WERI-Rb-1 (cell line): ENCODE measurements at places on chromosomes 6 and 20.

GRCh38 chr6:44734886-44735629 lies 347.6 kb downstream of the CDC5L start:
- no peak for DNase-seq

GRCh38 chr6:150145427-150145826 lies 2.6 kb downstream of the PPP1R14C start:
- DNase-seq, result no peak

DNA sequence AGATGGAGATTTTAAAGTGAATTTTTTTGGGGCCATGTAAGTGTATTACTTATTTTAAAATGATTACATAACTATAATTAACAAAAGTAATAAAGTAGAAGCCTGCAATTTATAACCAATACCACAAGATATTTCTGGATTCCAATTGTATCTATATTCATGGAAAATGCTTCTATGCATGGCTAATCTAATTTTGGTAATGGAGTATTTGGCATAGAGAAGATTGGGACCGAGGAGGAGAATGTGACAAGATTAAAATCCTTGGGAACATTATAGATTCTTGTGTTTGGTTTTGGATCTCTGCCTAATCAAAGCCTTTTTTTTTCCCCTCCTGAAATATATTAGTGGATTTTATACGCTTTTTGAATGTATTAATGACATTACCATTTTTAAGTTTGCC lies 12.9 kb upstream of the TMX4 start:
- DNase-seq, result no peak

GRCh38 chr6:119002069-119002468 lies 67.1 kb upstream of the MCM9 start:
- no peak for DNase-seq

- no peak for DNase-seq
Measured at GRCh38 chr6:157538168-157538567, 157.2 kb downstream of the ZDHHC14 start.

- no peak for DNase-seq
Measured at GRCh38 chr20:40305303-40305702, 383.7 kb downstream of the MAFB start.

- no peak for DNase-seq
Measured at GRCh38 chr6:105994118-105994590, 92.0 kb upstream of the PRDM1 start.

- DNase-seq, result peak; percentile 54
Measured at GRCh38 chr6:39389484-39389767, 66.9 kb upstream of the KCNK16 start.

GRCh38 chr6:55713436-55713835 lies 134.4 kb upstream of the HMGCLL1 start:
- no peak for DNase-seq

DNA sequence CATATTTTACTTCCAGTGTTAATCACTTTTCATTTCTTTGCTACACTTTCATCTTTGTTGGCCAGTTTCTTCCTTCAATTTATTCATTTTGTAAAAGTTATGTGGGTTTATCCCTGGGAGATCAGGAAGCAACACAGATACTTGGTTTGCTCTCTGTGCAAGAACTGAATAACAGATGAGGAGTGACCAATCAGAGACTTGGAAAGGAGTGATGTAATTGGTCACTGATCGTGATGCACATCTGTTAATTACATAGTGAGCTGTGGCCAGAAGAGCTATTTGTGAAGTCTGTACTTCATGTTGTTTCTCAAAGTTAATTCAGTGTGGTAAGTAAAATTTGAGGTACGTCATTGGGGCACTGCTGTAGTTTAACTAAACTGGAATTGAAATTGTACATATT lies 21.3 kb downstream of the ANKRD6 start:
- DNase-seq, result no peak

- DNase-seq, result no peak
Measured at GRCh38 chr6:85923013-85923430, 280.3 kb upstream of the SYNCRIP start.

- no peak for DNase-seq
Measured at GRCh38 chr20:56222201-56222600, 26.3 kb upstream of the MC3R start.

DNA sequence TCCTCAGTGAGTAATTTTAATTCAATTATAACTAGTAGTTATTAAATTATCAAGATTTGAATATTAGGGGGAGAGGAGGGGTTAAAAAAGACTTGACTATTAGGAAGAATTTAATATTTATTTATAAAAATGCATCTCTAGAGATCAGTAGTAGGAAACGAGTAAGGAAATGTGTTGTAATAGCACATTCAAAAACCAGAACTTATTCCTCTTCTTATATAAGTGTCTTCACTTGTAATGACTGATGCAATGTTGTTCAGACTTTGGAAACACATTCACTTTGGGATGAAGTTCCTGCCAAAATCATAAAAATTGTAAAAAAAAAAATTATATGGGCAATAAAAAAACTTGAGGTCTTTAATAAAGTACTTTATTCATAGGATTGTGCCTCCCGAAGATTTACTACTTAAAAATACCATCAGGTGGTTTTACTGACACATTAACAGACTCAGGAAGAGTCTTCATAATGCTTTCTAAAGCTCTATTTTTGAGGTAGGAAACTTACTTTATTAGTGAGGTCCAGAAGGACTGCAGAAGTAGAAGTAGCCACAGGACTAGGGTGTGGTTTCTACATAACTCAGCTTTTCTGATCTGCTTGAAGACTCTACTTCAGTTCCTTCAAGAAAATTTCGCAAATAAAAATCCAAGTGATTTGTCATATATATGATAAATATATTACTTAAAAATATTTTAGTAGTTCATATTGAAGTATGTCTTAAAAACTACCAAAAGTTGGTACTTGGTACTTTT lies 59.8 kb downstream of the CCDC170 start:
- DNase-seq, result no peak

- no peak for DNase-seq
Measured at GRCh38 chr20:50886184-50886790, 45.0 kb downstream of the ADNP start.

GRCh38 chr6:95866732-95867131 lies 149.0 kb upstream of the FUT9 start:
- DNase-seq, result peak; percentile 30

- no peak for DNase-seq
Measured at GRCh38 chr6:132235596-132236280, 165.5 kb downstream of the MOXD1 start.

- peak; percentile 63 for DNase-seq
Measured at GRCh38 chr6:16322666-16323312, 84.4 kb downstream of the GMPR start.

GRCh38 chr6:25130518-25130917 lies 148.7 kb upstream of the CARMIL1 start:
- no peak for DNase-seq

GRCh38 chr6:100479179-100480035 lies 14.7 kb upstream of the SIM1 start:
- no peak for DNase-seq

GRCh38 chr6:158769771-158770432 lies 49.3 kb downstream of the EZR start:
- DNase-seq, result no peak

- no peak for DNase-seq
Measured at GRCh38 chr20:11847827-11848226, 69.9 kb upstream of the BTBD3 start.

- no peak for DNase-seq
Measured at GRCh38 chr6:80234401-80234800, 127.9 kb downstream of the BCKDHB start.

- no peak for DNase-seq
Measured at GRCh38 chr20:432208-432607, 24.1 kb downstream of the RBCK1 start.

DNA sequence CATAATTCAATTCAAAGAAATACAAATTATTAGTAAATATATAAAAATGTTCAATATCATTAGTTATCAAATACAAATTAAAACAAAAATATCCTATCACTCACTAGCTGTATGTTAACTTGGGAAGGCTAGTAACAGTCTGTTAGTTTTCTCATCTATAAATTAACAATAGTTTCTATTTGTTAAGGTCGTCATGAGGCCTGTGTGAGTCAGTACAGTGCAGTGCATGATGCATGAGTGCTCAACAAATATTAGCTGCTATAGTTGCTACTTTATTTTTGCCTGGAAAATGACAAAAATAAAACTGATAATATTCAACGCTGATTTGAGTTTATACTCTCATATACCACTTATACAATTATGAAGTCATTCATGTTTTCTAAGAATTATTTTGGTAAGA lies 401.6 kb upstream of the RUNX2 start:
- DNase-seq, result no peak

DNA sequence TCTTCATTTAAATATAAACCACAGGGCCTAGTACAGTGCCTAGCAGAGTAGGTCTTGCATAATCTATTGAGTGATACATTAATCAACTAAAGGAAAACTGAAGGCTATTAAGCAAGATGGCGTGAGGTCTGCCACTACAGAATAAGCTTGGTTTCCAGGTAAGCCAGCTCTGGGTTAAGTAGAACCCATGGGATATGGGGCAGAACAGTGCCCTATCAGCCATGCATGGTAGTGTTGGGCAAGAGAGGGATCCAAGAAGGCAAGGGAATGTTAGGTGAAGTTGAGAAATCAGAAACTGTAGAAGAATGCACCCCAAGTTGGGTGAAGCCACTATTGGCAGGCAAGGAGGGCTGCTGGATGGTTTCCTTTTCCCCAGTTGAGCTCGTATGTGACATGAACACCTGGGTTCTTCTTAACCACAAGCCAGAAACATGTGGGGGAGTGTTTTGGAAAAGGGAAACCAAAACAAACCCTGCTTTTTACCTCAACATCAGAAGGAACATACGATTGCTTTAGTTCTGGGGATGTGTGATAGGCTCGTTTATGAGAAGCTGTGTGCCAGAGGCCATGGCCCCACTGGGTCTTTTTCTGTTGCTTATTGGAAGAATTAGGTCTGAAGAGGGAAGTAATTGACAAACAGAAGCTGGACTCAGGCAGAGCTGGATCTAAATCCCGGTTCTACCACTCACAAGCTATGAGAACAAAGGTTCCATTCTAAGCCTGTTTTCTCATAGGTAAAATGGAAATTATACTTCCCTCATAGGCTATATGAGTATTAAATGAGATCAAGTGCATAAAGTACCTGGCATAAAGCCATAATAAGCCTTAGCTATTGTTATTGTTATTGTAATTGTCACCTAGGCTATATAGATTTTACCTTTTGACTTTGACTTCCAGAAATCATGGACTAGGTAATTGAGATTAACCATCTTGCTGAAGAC lies 33.5 kb downstream of the NEDD9 start:
- no peak for DNase-seq

DNA sequence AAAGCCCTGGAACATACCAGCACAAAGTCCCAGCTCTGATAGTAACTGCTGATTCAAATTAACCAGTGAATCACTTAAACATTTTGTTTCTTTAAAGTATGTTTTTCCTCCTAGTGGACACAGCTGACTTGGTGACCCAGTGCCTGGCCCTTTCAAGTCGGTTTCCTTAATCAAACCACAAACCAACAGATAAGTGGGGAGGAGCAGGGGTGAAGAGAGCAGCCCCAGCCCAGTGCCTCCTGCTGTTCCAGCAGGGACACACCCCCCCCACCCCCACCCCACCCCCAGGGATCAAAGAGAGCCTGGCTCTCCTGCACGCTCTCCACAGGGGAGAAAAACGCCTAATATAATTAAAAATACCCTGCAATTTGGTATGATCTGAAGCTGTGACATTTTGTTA lies 55.4 kb upstream of the TBXT start:
- DNase-seq, result no peak

GRCh38 chr6:151018046-151018445 lies 152.5 kb downstream of the MTHFD1L start:
- DNase-seq, result no peak
